Left lung (tissue), 14 donors: ENCODE measurements at places on chromosomes 3 and 15. TPM values are rescaled to one million over a fixed set of nuclear protein-coding genes. Genes with fewer than 3 reads are reported as not detected.

DNA sequence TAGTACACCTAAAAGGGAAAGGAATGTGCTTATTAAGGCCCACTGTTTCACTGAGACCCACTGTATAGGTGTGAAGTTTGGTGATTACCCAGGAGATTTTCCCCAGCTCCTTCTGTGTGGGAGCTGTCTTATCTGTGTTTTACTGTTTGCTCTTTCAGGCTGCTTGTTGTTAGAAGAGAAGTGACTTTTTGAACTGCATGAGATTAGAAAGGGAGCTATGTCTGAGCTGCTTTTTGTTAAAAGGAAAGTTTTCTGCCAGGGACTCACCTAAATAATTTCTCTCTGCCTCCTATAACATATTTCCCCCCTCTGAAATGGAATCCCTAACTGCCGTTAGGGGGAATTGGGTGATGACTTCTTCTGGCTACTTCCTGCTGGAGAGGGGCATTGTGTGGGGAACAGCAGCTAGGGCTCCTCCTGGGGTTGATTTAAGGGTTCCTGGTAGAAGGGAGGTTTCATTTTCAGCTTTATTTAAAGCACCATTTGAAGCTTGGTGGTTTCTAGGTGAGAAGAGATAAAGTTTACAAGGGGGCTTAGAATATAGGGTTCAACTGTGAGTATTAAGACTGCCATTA lies 77.1 kb upstream of the ATP11B start:
- no peak for DNase-seq
- H3K36me3 ChIP-seq: no peaks in the 10 kb centered on the region
- H3K4me3 ChIP-seq: no peak overlapping the region
- no peak overlapping the region for H3K27ac ChIP-seq
- no peaks in the 10 kb centered on the region for H3K27me3 ChIP-seq

DNA sequence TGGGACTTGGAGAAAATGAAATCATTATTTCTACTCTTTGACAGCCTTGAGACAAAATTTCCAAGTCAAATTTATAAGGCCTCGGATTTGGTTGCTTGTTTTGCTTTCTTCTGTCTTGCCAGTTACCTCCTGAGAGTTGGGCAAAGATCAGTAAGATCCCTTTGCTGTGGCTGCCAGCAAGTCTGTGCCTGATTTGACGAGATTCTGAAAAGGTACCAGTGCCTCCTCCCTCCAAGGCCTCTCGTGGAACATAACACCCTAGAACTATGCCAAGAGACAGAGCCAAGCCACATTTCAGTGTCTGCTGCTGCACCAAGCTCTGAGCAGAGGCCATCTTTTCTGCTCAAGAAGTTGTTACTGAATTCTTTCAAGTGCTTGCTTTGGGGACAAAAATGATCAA lies 61.0 kb downstream of the GTPBP8 start:
- peaks cover 43% of the 10 kb centered on the region for H3K4me1 ChIP-seq
- no peak for DNase-seq

- no peaks in the 10 kb centered on the region for H3K4me1 ChIP-seq
- H3K27me3 ChIP-seq: no peaks in the 10 kb centered on the region
- no peak overlapping the region for H3K4me3 ChIP-seq
- no peak for DNase-seq
- H3K36me3 ChIP-seq: no peaks in the 10 kb centered on the region
Observed at GRCh38 chr15:67322481-67322880, 67.9 kb downstream of the IQCH start.

DNA sequence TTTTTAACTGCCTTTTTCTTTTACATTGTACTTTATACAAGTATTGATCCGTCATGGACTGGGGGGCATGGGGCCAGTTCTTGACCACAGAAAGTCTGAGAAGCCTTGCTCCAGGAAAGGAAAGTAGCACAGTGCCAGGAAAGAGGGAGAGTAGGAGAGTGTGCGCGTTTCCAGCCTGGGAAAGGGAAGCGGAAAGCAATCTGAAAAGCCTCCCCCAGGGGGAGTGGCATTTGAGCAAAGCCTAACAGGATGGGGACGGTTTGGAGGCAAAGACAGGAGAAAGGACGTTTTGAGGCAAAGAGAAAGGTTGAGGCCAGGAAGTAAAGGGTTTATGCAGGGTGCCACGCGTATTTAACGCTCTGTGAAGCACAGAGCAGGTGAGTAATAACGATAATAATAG lies 116.9 kb downstream of the RORA start:
- H3K27ac ChIP-seq: no peak overlapping the region
- no peaks in the 10 kb centered on the region for H3K4me1 ChIP-seq
- no peaks in the 10 kb centered on the region for H3K36me3 ChIP-seq
- no peaks in the 10 kb centered on the region for H3K27me3 ChIP-seq
- no peak for DNase-seq

- H3K4me1 ChIP-seq: peaks cover 7% of the 10 kb centered on the region
- no peaks in the 10 kb centered on the region for H3K36me3 ChIP-seq
- no peaks in the 10 kb centered on the region for H3K27me3 ChIP-seq
- DNase-seq: no peak
- H3K27ac ChIP-seq: no peak overlapping the region
Observed at GRCh38 chr3:30760040-30760695, 134.3 kb downstream of the GADL1 start.

DNA sequence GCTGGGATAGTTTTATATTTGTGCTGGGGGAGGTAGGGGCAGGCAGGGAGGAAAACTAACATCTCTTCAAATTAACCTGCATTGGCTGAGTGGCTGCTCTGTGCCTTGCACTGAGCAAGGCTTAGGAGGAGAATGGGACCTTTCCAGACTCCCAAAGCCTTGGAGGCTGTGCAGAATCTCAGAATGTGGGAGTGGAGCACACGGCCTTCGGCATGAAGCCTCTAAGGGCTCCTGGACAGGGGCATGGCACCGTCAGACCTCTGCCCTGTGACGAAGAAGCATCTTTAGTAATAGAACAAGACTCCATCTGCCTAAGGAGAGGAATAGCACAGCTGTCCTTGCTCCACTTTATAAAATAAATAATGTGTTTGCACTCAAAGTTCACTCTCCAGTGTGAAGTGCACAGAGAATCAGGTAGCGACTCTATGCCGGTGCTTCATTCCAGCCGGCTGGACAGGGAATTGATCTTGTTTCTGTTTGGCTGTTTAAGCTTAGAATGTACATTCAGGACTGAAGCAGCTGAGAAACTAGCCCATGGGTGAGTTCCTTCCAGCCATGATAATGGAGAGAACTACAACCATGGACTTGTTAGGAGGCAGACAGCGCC lies 228.5 kb upstream of the ADAMTS9 start:
- H3K27me3 ChIP-seq: no peaks in the 10 kb centered on the region
- H3K27ac ChIP-seq: peak overlapping the region; percentile 10

GRCh38 chr15:25208735-25209134 lies 230.1 kb downstream of the UBE3A start:
- no peaks in the 10 kb centered on the region for H3K4me1 ChIP-seq
- DNase-seq: no peak
- no peak overlapping the region for H3K27ac ChIP-seq

DNA sequence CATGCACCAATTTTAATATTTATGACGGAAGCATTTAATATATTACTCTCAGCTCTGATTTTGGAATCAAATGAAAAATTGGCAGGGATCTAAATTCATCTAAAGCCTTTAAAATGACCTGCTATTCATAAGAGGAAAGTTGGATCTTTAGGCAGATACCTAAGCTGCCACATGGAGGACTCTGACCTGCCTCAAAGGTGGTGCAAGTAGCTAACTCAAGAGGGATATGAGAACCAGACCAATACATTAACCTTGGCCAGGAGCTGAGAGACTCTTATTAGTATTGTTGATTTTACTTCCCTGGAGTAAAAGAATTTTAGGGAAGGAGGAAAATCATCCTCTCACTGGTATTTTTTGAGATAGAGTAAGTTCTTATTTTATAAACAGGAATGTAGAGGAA lies 17.7 kb downstream of the ZNF654 start:
- no peaks in the 10 kb centered on the region for H3K36me3 ChIP-seq
- no peaks in the 10 kb centered on the region for H3K27me3 ChIP-seq
- H3K4me1 ChIP-seq: peaks cover 21% of the 10 kb centered on the region
- no peak overlapping the region for H3K4me3 ChIP-seq
- H3K27ac ChIP-seq: no peak overlapping the region

DNA sequence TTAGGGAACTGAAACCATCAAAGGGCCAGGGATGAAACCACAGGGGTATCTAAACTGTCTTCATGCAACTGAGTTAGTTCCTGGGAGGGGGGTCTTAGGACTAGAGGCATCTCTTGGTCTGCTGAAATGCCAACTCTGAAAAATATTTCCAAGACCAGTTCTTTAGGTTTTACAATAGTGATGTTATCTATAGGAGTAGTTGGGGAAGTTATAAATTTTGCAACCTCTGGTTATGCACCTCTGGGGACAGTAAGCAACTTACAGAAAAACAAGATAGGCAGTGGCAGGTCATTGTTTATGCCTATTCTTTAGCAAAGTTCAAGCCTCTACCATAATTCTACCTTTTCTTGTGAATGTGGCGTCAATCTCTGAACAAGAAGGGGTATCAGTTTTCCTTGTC lies 60.5 kb upstream of the MINAR1 start:
- no peaks in the 10 kb centered on the region for H3K4me1 ChIP-seq
- no peak overlapping the region for H3K27ac ChIP-seq
- H3K4me3 ChIP-seq: no peak overlapping the region
- no peaks in the 10 kb centered on the region for H3K27me3 ChIP-seq
- DNase-seq: no peak
- no peaks in the 10 kb centered on the region for H3K36me3 ChIP-seq

DNA sequence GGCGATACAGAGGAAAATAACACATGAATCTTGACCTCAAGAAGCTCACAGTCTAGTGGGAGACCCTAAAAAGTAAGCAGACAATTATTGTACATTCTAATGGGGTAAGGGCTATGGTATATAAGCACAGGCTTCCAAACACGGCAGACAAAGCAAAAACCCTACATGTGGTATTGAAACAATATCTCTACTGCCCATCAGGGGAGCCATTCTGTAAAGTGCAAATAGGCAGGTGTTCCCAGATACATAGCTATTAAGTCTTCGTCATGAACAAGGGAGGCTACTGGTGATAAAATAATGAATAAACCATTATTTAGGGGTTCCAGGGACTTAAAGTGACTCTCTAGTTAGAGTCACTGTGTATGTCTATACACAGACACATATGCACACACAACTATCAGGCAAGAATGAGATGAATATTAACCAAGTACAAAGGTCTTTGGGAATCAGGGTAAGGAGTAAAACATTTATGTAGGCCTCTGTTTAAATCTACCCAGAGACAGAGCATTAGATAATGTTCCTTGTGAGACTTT lies 38.7 kb upstream of the ASB14 start:
- no peak overlapping the region for H3K27ac ChIP-seq
- no peak overlapping the region for H3K4me3 ChIP-seq
- no peaks in the 10 kb centered on the region for H3K27me3 ChIP-seq
- no peaks in the 10 kb centered on the region for H3K36me3 ChIP-seq

- peaks cover 10% of the 10 kb centered on the region for H3K27me3 ChIP-seq
- no peak for DNase-seq
- H3K27ac ChIP-seq: no peak overlapping the region
- H3K4me1 ChIP-seq: peaks cover 90% of the 10 kb centered on the region
- no peaks in the 10 kb centered on the region for H3K36me3 ChIP-seq
- no peak overlapping the region for H3K4me3 ChIP-seq
Observed at GRCh38 chr15:89824607-89824867, 9.9 kb upstream of the ANPEP start.

DNA sequence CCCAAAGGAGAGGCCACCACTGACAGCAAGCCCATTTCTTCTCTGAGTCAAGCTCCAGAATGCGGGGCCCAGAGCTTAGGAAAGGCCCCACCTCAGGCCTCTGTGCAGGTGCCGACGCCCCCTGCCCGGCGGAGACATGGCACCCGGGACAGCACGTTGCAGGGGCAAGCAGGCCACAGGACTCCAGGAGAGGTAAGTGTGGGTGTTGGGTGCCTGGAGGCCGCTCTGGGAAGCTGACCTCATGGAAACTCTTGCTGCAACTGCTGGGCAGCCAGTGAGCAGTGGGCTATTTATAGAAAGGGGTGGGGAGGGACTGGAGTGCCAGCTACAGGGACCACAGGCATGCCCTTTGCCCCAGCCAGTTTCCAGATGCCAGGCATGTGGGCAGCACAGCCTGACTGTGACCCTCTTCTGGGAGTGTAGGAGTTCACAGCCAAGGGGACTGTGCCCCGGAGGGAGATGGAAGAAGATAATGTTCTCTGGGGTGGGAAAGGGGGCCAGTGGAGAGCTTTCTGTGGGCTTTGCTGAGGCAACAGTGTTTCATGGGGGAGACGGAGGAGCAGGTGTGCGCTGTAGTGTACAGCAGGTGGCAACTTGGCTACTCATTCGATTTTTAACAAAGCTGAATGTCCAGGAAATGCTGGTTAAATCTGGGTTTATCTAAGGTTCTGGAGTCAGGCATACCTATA lies 23.7 kb downstream of the ALPK3 start:
- H3K4me3 ChIP-seq: no peak overlapping the region
- peak overlapping the region; percentile 48 for H3K27ac ChIP-seq
- no peak for DNase-seq
- no peaks in the 10 kb centered on the region for H3K36me3 ChIP-seq

GRCh38 chr3:58116985-58117384 lies 93.8 kb downstream of the DNASE1L3 start:
- no peaks in the 10 kb centered on the region for H3K36me3 ChIP-seq
- peaks cover 12% of the 10 kb centered on the region for H3K4me1 ChIP-seq
- no peak for DNase-seq
- H3K4me3 ChIP-seq: no peak overlapping the region
- H3K27me3 ChIP-seq: no peaks in the 10 kb centered on the region
- no peak overlapping the region for H3K27ac ChIP-seq

- peak overlapping the region; percentile 43 for H3K4me3 ChIP-seq
- H3K4me1 ChIP-seq: peaks cover 13% of the 10 kb centered on the region
- H3K27ac ChIP-seq: no peak overlapping the region
- no peak for DNase-seq
Observed at GRCh38 chr15:73751899-73752805, 999 bp downstream of the INSYN1 start.

DNA sequence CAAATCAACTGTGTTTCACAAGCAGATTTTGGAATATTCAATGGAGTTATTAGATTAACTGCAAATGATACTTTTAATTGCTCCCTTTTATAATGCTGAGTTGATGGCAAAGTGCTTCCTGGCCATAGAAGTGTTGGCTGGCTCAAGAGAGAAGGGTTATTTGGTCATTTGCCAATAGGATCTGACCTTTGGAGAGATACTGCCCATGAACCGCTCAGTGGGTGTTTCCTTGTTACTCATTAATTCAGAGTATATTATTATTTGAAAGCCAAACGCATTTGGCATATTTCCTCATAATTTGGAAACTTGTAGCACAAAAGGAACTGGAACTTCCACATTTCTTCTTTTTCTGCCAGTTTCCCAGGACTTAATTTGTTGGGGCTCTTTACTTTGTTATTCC lies 234.7 kb downstream of the CDIN1 start:
- no peaks in the 10 kb centered on the region for H3K27me3 ChIP-seq
- H3K27ac ChIP-seq: no peak overlapping the region
- H3K4me1 ChIP-seq: no peaks in the 10 kb centered on the region
- no peak for DNase-seq

GRCh38 chr15:83290236-83290635 lies 5.8 kb upstream of the BNC1 start:
- H3K27me3 ChIP-seq: peaks cover 13% of the 10 kb centered on the region
- DNase-seq: no peak
- no peaks in the 10 kb centered on the region for H3K4me1 ChIP-seq
- H3K4me3 ChIP-seq: no peak overlapping the region

Gene KCTD6
- total RNA-seq: 8.1 TPM

Gene ERICH6
- not detected for total RNA-seq
